ENCODE measurements at places on chromosomes 4 and X.

DNA sequence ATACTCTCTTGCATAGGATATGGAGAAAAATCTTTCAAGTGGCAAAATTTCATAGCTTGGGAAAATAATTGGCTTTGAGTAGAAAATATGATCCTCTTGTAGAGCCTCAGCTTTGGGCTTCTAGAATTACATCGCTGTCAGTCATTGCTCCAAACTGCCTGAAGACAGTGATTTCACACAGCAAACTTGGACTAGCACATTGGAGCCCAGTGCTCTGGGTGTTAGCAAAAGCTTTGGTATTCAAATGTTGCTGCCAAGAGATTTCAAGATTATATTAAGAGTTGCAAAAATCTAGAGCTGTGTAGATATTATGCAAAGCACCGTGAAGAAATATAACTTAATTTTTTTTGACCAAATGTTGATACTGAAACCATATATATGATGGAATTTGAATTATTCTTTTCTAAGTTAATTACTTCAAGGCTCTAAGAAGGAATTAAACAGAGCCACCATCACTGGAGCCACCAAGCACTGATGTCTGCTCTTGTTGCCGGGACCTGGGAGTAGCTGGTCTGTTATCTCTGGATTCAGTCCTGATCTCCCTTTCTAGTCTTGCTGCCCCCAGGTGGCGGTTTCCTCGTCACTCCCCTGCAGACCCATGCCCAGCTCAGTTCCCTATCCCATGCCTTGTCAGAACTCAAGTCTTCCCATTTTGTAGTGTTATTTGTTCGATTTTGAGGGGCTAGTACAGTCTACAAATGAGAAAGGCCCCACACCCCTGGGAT is 260.7 kb upstream of the SFRP2 start:
- no peak for DNase-seq

- DNase-seq: no peak
These were observed 12.4 kb downstream of the CLOCK start for GRCh38 chr4:55534306-55534705.

- DNase-seq: no peak
These were observed 42.1 kb downstream of the NFKB1 start for GRCh38 chr4:102543030-102543928.

- DNase-seq: no peak
These were observed 56.2 kb downstream of the PABPC4L start for GRCh38 chr4:134145369-134145768.

DNA sequence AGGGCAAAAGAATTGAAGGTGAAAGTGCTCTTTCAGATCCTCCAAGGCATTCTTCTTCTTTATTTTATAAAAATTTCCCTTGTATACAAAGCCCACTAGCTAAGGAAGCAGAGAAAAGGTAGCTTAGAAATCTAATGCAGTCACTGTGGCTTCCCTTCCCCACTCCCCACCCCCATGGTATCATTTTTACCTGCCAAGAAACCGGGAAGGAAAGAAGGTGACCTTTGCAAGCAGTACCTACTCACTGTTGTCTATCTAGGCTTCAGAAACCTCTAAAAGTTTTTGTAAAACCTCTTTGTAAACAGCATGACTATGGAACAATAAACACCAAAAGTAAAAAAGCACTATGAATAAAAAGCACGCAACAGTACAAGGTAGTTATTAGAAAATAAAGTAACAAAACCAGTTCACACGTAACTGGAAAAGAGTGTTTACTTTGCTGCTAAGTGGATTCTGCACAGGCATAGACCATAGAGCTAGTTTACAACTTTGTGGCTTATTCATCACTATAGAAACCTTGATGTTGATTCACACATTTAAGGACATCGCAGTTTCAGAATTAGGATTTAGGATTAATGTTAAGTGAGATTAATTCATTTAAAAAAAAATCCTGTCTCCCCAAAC is 109.6 kb upstream of the FTHL17 start:
- DNase-seq: no peak

DNA sequence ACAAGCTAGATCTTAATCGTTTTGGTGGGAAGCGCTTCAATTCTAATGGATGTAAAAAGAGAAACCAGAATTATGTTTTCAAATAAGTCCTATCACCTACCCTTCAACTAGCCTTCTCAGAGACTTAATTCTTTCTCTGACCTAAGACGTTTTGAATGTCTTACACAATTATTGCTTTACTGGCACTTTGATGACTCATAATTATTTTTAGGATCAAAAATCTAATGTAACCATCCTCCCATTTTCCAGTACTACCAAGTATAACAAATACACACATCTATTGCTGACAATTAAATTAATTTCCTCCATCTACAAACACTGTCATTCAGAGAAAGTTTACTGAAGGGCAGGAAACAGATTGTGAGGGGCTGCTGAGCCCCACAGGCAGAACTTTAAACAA is 108.6 kb downstream of the PPP3CA start:
- no peak for DNase-seq

- no peak for DNase-seq
These were observed 231.5 kb downstream of the MAML3 start for GRCh38 chr4:139922406-139923024.

Measured in NCI-H187 treated with DMSO at 0.1 percent for 48 hours (cell line).